ENCODE measurements at places on chromosomes 3 and 15.
A peak's percentile ranks its signal among the peaks of the same experiment; 100 is the strongest.

GRCh38 chr15:88568589-88568988 lies 22.1 kb upstream of the DET1 start:
- DNase-seq = no peak

- DNase-seq = no peak
These were observed 1.7 kb downstream of the DYNC1LI1 start for GRCh38 chr3:32568953-32569352.

- no peak for DNase-seq
These were observed 189.1 kb downstream of the SHQ1 start for GRCh38 chr3:72659188-72659587.

GRCh38 chr15:91861223-91861622 lies 7.7 kb downstream of the SLCO3A1 start:
- DNase-seq = no peak

DNA sequence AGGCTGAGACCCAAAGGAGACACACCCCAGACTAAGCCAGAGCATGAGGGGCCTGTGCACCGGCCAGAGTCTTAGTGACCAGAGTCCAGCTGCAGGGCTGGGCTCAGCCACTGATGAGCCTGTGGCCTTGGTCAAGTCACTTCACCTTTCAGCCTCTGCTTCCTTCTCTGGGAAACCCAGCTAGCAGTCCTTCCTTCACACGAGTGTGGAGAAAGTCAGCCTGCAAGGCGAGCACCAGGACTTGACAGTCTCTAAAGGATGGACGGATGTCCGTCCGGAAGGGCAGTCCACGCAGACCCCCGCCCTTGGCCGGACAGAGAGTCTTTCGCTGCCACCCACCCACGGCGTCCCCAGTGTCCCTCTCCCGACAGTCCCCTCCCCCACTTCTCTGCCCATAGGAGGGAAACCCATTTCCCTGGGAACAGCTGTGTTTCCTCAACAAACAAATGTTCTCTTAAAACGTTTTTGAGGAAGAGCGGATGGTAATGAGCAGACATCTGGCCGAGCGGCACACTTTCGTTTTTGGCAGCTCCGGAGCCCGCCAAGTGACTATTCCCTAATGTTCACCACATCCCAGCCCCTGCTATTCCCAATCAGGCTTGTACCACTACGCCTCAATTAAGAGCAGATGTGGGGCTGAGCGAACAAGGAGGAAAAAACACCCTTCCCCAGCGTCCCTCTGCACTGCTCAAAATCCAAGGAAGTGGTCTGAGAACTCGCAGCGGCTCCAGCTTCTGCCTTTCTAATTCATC lies 129.1 kb upstream of the SMAD3 start:
- no peak for DNase-seq

DNA sequence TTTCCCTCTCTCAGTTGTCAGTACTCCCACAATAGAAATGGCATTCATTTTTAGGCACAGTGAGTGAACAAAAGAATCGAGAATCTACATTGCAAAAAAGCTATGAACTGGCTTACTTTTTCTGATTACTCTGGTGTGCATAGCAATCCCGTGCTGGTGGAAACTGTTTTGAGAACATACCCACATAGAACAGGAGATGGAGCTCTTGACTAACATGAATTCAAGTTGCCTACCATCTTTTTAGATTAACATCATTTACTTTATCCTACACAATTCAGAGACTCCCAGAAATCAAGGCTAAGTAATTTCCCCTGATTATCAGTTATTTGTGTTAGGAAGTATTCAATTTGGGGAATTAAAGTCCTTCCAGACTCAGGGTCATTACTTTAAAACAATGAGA lies 326.6 kb downstream of the ARPP21 start:
- DNase-seq = no peak

- DNase-seq = no peak
These were observed 168.9 kb downstream of the TIGIT start for GRCh38 chr3:114462750-114463149.

- no peak for DNase-seq
These were observed 51.2 kb upstream of the PCSK6 start for GRCh38 chr15:101540480-101541239.

- DNase-seq = no peak
These were observed 6.6 kb downstream of the FAM98B start for GRCh38 chr15:38460543-38460942.

- no peak for DNase-seq
These were observed 18.8 kb downstream of the ATP11B start for GRCh38 chr3:182812123-182812522.

- no peak for DNase-seq
These were observed 26.5 kb downstream of the CFAP161 start for GRCh38 chr15:81160312-81161159.

- DNase-seq = no peak
These were observed 2.0 kb downstream of the B2M start for GRCh38 chr15:44713006-44713966.

- no peak for DNase-seq
These were observed 2.7 kb downstream of the FAN1 start for GRCh38 chr15:30906366-30906765.

DNA sequence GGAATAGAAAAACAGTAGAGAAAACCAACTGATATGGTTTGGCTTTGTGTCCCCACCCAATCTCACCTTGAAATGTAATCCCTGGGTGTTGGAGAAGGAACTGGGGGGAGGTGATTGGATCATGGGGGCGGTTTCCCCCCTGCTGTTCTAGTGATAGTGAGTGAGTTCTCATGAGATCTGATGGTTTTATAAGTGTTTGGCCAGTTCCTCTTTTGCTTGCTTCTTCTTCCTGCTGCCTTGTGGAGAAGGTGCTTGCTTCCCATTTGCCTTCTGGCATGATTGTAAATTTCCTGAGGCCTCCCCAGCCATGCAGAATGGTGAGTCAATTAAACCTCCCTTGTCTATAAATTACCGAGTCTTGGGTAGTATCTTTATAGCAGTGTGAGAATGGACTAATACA lies 48.4 kb downstream of the EOMES start:
- no peak for DNase-seq

- DNase-seq = no peak
These were observed 28.5 kb upstream of the UBE2Q2 start for GRCh38 chr15:75814794-75815193.

GRCh38 chr15:66953523-66954229 lies 111.7 kb upstream of the SMAD3 start:
- DNase-seq = no peak

DNA sequence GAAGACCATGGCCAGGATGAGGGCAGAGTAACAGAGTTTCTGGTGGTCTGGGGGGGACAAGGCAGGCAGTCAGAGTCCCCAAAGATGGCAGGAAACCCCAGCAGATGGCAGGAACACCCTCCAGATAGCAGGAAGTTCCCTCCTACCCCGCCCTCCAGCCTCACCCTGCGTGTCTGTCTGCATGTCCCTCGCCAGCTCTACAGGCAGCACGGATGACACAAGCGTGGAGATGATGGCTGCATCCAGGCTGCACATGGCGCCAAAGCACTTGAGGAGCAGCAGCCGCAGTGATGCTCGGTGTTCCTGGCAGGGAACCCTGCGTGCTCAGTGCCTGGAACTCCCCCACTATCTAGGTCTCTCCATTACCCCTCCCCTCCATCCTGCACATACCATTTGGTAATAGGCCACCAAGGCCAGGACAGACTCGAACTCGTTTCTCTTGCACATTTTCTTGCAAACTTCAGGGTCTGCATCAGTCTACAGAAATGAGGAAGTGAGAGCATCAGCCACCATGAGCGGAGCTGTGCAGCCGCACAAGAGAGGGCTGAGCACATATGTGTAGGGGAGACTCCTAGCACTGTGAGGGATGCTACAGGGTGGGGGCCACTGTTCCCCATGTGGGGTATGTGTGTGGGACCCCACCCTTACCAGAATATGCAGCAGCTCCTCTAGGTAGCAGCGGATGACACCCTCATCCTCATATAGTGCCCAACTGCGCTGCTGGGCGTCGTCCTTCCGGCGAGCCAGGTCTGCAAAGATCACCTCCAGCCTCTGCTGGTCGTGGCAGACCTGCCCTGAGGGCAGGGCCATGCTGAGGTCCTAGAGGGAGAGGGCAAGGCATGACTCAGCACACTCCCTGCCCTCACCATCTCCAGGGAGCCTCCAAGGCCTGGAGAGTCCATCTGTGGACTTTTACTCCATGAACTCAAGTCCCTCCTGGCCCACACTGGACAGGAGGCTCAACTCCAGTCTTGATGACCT lies 6.0 kb downstream of the NCKIPSD start:
- DNase-seq = no peak

GRCh38 chr15:42712584-42712983 lies 24.3 kb downstream of the CDAN1 start:
- no peak for DNase-seq

- DNase-seq = no peak
These were observed 218.7 kb upstream of the CTDSPL start for GRCh38 chr3:37642670-37643598.

DNA sequence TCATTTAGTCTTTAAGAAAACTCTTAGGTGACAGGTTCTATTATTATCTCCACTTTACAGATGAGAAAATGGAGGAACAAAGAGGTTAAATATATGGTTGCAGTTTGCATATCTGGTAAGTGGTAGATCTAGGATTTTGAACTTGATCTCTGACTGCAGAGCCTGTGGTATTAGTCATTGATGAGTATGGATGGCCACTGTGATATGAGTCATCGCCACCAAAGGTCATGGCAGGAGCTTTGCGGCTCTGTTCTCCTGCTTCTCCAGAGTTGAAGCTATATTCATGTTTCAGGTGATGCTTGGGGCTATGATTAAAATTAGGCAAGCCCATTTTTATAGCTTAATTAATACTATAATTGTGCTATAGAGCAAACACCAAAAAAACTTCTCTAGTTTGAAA lies 306.2 kb upstream of the DPPA4 start:
- no peak for DNase-seq

DNA sequence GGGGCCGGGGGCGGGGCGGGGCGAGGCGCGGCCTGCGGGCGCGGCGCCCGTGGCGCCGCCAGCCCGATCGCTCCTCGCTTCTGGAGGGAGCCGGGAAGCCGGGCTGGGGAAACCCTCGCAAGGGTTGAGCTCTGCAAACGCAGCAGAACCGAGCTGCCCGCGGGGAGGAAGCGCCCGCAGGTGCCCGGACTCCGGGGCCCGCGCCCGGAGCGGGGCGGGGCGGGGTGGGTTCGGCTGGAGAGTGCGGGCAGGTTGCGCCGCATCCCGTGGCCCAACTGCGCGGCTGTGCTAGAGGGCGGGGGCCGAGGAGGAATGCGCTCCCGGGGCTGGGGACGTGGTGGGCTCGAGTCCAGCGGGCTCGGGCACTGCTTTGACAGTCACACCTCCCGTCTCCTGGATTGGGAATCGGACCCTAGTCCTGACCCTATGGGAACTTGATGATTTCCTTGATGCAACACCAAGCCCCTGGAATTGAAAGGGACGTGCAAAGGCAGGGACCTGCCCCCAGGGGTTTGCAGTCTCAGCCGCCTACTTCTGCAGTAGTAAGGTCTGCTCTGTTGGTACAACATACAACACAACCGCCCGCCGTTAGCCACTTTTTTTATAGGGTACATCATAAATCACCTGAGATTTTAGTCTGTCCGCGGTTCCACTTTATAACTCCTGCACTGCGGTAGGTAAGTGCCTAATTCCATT lies 34.3 kb downstream of the ZBTB38 start:
- peak; percentile 71 for DNase-seq

- no peak for DNase-seq
These were observed 1.9 kb upstream of the UBR1 start for GRCh38 chr15:43107751-43108150.
